ENCODE measurements at places on chromosomes 16 and 17. TPM values are rescaled to one million over a fixed set of nuclear protein-coding genes. Genes with fewer than 3 reads are reported as not detected.

TEKT3 gene
- total RNA-seq, result not detected

PLEKHH3 gene
- total RNA-seq, result 4.6 TPM

CPSF4L gene
- not detected for total RNA-seq

SPATA22 gene
- not detected for total RNA-seq

RMI2 gene
- total RNA-seq, result 7.1 TPM

ASGR1 gene
- 9.2 TPM for total RNA-seq

RCVRN gene
- total RNA-seq, result not detected

PKMYT1 gene
- total RNA-seq, result 4.2 TPM

TRAP1 gene
- 91.6 TPM for total RNA-seq

HAP1 gene
- total RNA-seq, result 0.28 TPM

RPAIN gene
- 57.1 TPM for total RNA-seq

ENPP7 gene
- not detected for total RNA-seq

SLC9A5 gene
- 0.81 TPM for total RNA-seq

ABI3 gene
- 14.3 TPM for total RNA-seq

ABCC11 gene
- 0.09 TPM for total RNA-seq

KRT32 gene
- total RNA-seq, result not detected

SHISA6 gene
- total RNA-seq, result not detected

BAHCC1 gene
- total RNA-seq, result 5.6 TPM

ZNF174 gene
- total RNA-seq, result 5.8 TPM

TNFAIP1 gene
- 57.2 TPM for total RNA-seq

CTRL gene
- 0.45 TPM for total RNA-seq

CYGB gene
- total RNA-seq, result 5.0 TPM

MSLN gene
- total RNA-seq, result not detected

CDRT15 gene
- not detected for total RNA-seq

DPEP2 gene
- total RNA-seq, result not detected

TBC1D3D gene
- 0.47 TPM for total RNA-seq

KCNG4 gene
- total RNA-seq, result not detected

ITGB3 gene
- total RNA-seq, result 54.6 TPM

CD300E gene
- total RNA-seq, result not detected

FAAP100 gene
- 14.8 TPM for total RNA-seq

TMC7 gene
- 3.7 TPM for total RNA-seq

TRIM72 gene
- total RNA-seq, result not detected

HCRT gene
- not detected for total RNA-seq

DBNDD1 gene
- 9.5 TPM for total RNA-seq

NPB gene
- total RNA-seq, result 0.28 TPM

PIMREG gene
- 20.2 TPM for total RNA-seq

LPCAT2 gene
- 42.9 TPM for total RNA-seq

FBXL19 gene
- 21.5 TPM for total RNA-seq

EVPLL gene
- not detected for total RNA-seq

PRKCB gene
- not detected for total RNA-seq

TBC1D3E gene
- total RNA-seq, result not detected

CES5A gene
- not detected for total RNA-seq

USP10 gene
- total RNA-seq, result 62.5 TPM

SOX9 gene
- not detected for total RNA-seq

NOS2 gene
- not detected for total RNA-seq

PPL gene
- total RNA-seq, result 1.0 TPM

OTOP3 gene
- total RNA-seq, result not detected

ZPBP2 gene
- not detected for total RNA-seq

EVI2B gene
- total RNA-seq, result 0.09 TPM

TP53TG3F gene
- total RNA-seq, result not detected

CCL23 gene
- total RNA-seq, result 0.19 TPM

ALDH3A1 gene
- 0.36 TPM for total RNA-seq

EMP2 gene
- 8.8 TPM for total RNA-seq

C1QL1 gene
- total RNA-seq, result 0.09 TPM

RNFT1 gene
- 12.2 TPM for total RNA-seq

KRTAP4-11 gene
- not detected for total RNA-seq

TBC1D28 gene
- not detected for total RNA-seq

Measured in endothelial cell of coronary artery (primary cell).